Tongue (tissue), 3 donors: ENCODE measurements at places on chromosomes 2 and 18.

- no peak for DNase-seq
Measured at GRCh38 chr18:63763831-63764600, 11.2 kb upstream of the SERPINB7 start.

DNA sequence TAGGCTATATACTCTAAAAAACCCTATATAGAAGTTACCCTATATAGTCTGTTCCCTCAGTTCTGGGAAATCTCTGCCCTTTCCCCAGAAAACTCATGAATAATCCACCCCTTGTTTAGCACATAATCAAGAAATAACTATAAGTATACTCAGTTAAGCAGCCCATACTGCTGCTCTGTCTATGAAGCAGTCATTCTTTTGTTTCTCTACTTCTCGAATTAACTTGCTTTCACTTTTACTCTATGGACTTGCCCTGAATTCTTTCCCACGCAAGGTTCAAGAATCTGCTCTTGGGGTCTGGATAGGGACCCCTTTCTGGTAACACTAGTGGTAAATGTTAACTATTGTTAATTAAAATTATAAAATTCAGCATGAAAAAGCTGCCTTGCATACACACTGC lies 17.4 kb upstream of the AP1S3 start:
- no peak for DNase-seq

- DNase-seq = peak; percentile 91
Measured at GRCh38 chr18:39846265-39846664, 2108.8 kb upstream of the PIK3C3 start.

DNA sequence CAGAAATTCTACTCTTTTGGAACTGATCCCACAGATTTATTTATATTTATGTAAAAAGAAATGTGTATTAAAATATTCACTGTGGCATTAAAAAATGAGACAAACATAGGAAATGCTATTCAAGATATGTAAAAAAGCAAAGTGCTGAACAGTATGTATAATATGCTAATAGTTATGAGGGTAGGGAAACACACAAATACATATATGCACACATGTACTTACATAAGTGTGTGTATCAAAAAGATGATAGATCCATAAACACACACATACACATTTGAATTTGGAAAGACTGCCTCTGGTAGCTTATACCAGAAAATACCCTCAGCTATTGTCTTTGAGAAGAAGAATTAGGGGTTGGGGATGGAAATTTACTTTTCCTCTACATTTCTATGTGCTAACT lies 103.2 kb downstream of the MREG start:
- no peak for DNase-seq

DNA sequence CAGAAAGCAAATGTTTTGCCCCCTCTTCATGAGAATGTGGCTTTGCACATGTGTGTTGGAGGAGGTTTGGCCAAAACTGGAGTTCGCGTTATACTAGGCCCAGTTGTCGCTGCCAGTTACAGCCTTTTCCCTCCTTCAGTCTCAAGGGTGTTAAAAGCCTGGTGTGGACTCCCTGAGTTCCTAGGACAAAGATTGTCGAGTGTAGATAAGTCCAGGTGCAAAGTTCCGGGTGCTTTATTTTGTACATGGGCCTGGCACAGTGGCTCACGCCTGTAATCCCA lies 542 bp upstream of the RNF103 start:
- peak; percentile 90 for DNase-seq
